ENCODE measurements at places on chromosomes 7 and 10.

DNA sequence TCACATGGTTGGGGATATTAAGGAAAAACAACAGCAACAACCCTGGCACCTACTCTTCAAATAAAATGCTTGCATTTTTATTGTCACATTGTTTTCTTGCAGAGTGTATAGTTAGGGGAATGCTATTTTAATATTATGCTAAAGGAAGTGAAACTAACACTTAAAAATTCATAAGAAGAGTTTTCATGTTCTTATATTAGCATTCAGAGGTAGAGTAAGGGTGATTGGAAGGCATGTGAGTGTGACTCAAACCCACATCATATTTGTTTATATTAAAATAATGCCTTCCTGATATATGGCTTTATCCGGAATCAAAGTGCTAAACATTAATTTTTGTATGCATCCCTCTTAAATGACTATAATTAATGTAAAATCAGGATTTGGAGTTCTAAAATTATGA, 59.8 kb upstream of the TES start:
- peak; percentile 20 for DNase-seq

DNA sequence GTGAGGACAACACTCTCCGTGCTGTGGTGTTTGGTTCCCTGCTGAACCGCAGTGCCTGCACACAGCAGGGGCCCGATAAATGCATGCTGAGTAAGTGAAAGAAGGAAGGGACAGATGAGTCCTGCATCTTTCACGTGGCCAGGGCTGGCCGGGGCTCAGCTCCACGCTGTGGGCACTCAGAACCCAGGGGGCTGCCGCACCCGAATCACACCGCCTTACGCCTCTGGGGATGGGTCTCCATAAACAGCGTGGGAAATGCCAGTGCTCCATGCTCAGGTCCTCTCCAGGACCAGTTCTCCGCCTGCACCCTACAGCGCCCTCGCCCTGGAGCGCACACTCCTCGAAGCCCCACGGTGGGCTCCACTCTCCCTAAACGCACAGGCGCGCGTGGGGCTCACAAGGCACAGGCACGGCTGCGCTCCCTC, 38.1 kb downstream of the RASGEF1A start:
- DNase-seq = no peak

GRCh38 chr10:13335881-13336280, 12.2 kb downstream of the SEPHS1 start:
- DNase-seq = no peak

DNA sequence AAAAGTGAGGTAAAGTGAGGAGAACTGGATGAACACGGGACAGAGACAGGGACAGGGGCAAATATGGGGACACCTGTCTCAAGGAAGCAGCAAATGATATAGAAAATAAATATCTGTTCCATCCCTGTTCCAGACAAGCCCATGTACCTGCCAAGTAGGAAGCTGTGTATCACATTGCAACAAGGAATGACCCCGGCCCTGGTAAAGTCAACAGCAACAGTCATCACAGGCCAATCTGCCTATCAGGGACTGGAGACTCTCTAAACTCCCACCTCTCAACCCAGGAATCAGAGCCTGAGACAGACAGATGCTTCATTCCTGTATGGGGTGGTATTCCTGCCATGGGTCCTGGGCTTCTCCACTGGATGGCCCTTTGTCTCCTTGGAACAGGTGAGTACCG, 156.6 kb upstream of the PRSS1 start:
- no peak for DNase-seq

DNA sequence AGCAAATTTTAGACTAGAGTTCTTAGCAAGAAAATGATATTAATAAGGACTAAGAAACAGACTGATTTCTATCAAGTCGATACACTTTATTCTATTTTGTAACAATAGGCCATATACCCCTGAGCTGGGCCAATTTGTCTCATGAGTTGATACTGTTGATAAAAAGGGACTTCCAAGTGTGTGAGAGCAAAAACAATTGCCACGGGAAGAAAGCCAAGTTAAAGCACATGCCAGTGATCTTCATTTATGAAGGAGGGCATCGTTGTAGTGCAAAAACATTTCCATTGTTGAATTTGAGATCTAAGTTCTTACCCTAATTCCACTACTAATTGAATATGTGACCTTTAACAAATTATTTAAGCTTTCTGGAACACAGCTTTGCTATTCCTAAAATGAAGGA, 119.9 kb downstream of the CNOT4 start:
- DNase-seq = no peak

GRCh38 chr7:148982654-148983199, 45.6 kb downstream of the PDIA4 start:
- no peak for DNase-seq

DNA sequence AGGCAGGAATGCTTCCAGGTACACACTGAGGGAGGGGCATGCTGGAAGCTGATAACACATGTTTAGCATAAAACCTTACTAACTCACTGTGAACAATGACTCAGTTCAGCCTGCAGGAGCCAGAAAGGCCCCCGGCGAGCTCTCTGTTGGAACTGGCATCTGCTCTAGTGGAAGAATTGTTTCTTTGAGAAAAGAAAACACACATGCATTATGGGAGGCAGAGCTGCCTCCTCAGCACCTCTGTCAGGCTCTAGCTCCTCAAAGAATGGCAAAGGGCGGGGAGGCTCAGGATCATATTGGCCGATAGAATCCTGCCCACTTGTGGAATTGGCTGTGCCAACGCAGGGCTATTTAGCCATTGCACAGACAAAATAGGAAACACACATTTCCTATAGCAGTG, 338.3 kb downstream of the CXCL12 start:
- DNase-seq = no peak

GRCh38 chr10:110893559-110894179, 21.9 kb downstream of the PDCD4 start:
- peak; percentile 5 for DNase-seq

DNA sequence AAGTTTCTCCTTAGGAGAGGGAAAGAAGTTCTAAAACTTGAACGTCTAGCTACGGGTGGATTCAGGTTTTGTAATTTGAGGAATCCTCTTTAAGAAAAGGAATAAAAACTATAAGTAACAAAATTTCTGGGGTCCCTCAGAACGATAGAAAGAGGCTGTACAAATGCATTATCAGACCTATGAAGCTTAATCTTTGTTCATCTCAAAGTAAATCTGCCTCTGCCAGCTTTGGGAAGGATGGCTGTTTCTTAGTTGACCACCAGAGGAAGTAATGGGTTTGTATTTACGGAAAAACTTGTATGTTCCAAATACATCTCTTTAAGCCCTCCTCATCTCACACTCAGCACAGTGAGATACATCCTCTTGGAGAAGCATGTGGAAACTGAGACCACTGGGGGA, 864 bp downstream of the PSTK start:
- DNase-seq = no peak

DNA sequence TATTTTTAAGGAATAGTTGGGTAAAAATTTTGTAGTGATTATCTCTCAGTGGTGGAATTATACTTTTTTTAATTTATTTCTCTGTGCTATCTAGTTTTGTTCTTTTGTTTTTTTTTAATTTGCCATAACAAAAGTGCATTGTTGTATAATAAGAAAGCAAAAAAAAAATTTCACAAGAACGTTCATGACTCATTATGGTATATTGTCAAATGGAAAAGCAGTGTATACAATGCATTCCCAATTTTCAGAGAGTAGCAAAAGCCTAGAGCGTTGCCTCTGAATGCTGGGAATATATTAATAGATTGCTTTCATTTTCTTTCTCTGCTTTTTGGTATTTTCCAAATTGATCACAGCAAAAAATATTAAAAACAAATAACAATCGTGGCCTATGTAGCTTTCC, 46.3 kb upstream of the GPAM start:
- DNase-seq = no peak

DNA sequence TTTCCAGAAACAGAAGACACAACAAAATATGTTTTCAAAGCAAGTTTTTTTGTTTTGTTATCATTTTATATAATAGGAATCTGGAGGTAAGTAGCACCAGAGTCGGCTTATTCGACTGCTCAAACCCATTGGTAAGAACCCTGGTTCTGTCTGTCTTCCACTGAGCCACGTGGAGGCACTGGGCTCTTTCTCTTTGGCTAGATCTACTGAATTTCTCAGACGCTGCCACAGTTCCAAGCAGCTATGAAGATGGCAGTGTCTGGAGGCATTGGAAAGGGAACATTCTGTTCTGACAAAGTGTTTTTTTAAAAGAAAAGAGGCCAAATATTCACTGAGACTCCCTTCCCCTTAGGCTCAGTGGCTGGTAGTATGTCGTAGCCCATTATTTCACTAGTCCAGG, 338.8 kb downstream of the NRG3 start:
- DNase-seq = no peak

GRCh38 chr7:131250331-131250730, 77.3 kb upstream of the MKLN1 start:
- DNase-seq = no peak

DNA sequence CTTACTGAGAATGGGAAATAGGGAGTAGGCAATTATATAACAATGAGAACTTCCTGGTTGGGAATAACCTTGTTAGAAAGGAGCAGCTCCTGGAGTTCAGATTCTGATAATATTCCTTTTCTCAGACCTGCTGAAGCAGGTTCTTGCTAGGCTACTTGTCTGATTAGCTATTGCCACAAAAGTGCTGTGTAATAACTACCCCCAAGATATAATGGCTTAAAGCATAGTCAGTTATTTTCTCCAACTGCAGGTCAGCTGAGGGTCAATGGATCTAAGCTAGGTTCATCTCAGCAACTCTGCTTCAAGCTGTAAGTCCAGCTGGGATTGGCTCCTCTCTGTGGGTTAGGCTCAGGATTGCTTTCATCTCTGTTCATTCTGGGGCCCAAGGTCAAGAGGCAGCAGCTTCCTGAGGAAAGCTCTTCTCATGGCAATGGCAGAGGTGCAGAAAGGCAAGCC, 9.4 kb upstream of the CNOT4 start:
- no peak for DNase-seq

DNA sequence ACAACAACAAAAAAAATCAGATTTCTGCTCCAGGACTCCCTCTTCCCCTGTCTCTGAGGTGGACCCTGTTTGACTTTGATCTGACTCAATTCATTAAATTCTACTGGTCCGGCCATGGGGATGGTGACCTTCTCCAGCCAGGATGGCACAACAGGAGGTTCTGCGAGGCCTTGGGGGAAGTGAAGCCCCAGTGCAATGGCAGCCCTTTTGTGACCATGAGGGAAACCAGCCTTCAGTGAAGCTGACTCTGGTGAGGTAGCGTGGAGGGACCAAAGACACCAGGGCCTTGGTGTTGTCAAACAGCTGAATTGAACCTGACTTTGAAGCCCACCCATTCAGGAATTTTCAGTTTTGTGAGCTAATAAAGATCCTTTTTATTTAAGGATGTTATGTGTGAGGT, 44.5 kb downstream of the NPTX2 start:
- no peak for DNase-seq

- DNase-seq = no peak
These were observed 1.8 kb downstream of the SUFU start for GRCh38 chr10:102505462-102506115.

GRCh38 chr10:100728928-100729861, 16.2 kb upstream of the PAX2 start:
- no peak for DNase-seq

DNA sequence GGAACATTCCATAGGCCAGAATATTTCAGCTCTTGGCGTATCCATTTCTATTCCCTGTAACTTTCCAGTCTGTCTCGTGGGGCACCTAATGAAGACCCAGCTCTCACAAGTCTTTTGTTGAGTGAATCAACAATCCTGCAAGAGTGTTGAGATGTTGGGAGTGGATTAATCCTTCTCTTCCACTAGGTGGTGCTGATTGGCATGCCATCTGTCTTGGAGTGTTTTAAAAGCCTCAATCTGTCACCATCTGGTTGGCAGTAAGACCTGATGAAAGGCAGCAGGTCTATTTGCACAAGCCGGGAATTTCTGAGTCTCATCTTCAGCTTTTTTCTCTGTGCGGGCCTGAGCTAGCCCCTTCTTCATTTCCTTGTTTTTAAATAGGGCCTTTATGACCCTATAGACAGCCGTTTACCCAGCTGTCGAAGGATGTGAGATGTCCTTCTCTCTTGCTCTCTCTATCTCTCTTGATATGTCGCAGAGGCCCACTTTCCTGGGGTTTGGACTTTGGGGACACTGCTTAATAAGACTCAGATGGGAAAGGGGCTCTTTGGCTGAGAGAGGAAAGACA, 180.5 kb downstream of the ZNF365 start:
- peak; percentile 9 for DNase-seq

- no peak for DNase-seq
These were observed 1.7 kb downstream of the KLF6 start for GRCh38 chr10:3783316-3783681.

DNA sequence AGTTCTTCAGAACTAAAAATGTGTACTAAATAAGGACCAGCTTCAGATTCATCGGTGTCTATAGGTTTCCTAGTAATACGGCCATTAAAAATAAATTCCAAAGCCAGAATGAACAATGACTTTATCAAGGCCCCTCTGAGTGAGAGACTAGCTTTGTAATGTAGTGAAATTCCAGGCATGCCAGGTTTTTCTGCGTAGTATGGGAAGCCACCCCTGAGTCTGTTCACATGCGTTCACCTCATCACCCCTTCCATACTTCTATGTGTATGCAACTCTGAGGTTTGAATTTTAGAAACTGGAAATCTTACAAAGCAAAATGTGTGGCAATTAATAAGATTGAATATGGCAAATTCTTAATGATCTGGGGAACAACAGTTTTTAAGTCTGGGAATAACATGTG, 24.5 kb downstream of the RNF32 start:
- DNase-seq = no peak

DNA sequence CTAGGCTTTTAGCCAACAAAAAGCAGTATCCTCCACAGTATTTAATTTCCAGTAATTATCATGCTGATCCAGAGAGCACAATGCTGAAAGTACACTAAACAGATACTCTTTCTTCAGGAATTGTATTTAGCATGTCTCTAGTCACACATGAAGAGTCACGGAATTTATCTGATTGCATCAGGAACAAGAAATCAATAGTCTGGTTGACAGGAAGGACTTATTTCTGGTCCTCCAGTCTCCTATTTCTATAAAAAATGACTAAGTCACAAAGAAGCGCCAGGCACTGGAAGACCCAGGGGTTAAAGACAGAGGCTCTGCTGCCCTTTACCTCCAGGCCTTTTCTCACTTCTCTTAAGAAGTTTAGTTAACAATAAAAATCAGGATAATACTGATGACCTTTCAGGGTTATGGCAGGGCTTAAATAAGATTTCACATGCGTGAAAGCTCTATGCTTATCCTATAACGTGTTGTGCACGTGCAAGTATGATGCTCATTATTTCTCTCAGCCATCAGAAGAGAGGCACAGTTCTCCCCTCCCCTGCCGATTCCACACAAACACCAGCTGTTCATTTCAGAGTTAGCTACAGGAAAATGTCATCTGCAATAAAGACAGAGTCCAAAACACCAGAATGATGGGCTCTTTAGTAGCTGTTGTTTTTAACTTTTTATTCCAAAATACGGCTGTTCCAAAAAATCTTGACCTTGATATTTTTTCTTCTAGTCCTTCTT, 36.9 kb downstream of the SLC26A4 start:
- DNase-seq = no peak

DNA sequence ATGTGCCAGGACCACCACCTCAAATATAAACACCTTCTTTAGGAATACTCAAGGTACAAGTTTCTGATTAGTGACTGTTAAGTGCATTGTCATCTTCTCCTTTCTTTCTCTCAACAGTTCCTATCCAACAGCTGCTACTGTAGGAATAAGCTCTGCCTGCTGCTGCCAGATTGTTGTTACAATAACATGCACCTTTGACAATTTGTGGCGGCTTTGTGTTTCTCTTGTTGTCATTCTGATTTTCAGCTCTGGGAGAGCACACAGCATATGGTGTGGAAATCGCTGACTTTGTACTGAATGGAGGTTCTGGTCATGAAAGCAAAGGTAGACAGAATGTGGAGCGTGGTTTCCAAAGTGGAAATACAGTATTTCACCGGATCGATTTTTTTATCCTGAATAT, 182.8 kb downstream of the SEC23IP start:
- no peak for DNase-seq

Measured in GM18507 (cell line).